Stimulated activated CD4-positive, alpha-beta T cell treated with anti-CD3 and anti-CD28 coated beads, Interleukin-12 subunit alpha, Interleukin-12 subunit beta, amount 100 ng/mL, for 48 hours (primary cell): ENCODE measurements at places on chromosomes 12 and 14.

GRCh38 chr12:68138480-68138879 lies 21.1 kb downstream of the IFNG start:
- no peak for DNase-seq

DNA sequence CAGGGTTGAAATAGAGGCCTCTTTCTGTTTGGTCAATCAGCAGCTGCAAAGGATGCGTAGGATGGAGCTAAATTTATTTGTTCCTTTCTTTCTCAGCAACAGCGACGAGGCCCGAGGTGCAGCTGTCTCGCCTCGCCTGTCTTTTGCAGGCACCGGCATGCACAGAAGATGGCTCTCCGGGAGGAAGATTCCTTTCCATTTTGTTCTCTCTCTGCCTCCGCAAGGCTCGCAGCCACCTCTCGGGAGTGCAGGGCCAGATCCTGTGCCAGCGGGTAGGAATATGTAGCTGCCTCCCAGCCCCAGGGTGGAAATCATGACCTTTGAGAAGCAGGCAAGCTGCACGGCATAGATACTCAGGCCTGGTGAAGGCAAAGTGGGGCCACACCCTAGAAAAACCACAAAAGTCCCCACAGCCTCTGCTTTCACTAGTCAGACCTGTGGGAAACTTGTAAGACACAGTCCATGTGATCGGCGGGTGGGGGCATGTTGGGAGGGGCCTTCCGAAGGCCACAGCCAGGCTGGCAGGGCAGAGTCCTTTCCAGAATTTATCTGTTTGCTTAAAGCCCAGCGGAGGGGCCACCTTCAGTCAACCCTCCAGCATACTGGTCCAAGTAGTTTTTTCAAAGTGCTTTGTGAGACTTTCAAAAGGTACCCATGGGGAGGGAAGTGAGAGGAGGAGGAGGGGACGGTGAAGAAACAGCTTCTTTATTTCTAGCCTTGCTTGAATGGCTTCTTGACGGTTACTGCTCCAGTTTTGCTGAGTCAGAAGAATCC lies at the start of gene MAP1LC3B2:
Gene MAP1LC3B2, plus strand, starts transcription at position 220 of the 774 bp plus-strand sequence. CDS start 16,562 bp downstream, outside the sequence.
- peak; percentile 63 for DNase-seq

- no peak for DNase-seq
These were observed 9.6 kb downstream of the MMP14 start for GRCh38 chr14:22845821-22846625.

GRCh38 chr14:72904840-72905561 lies 11.1 kb upstream of the DPF3 start:
- DNase-seq = no peak

- no peak for DNase-seq
These were observed 54.5 kb downstream of the VCPKMT start for GRCh38 chr14:50061664-50062437.

GRCh38 chr12:57868851-57869268 lies 22.3 kb upstream of the CTDSP2 start:
- DNase-seq = no peak
